Inflammatory macrophage (primary cell): ENCODE measurements at places on chromosomes 7 and 10.

DNA sequence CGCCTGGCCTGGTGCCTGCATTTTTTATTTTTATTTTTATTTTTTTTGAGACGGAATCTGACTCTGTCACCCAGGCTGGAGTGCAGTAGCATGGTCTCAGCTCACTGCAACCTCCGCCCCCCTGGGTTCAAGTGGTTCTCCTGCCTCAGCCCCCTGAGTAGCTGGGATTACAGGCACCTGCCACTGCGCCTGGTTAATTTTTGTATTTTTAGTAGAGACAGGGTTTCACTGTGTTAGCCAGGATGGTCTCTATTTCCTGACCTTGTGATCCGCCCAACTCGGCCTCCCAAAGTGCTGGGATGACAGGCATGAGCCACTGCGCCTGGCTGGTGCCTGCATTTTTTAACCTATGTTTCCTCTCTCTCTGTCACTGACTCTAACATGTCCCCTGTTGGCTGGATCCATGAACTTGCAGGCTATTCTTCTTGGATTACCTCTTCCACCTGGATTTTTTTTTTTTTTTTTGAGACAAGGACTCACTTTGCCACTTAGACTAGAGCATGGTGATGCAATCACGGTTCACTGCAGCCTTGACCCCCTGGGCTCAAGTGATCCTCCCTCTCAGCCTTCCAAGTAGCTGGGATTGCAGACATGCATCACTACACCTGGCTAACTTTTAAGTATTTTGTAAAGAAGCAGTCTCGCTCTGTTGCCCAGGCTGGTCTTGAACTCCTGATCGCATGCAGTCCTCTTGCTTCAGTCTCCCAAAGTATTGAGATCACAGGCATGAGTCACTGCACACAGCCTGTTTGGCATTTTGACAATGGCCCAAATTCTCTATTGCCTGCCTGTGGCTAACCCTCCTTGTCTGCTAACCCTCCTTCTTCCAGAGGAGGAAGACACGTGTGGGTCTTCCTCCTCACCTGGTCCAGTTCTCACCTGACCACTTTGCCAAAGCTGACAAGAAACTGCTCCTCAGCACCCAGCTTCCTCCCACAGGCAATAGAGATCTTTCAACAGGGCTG, 23.0 kb upstream of the PRPF18 start:
- DNase-seq = no peak

DNA sequence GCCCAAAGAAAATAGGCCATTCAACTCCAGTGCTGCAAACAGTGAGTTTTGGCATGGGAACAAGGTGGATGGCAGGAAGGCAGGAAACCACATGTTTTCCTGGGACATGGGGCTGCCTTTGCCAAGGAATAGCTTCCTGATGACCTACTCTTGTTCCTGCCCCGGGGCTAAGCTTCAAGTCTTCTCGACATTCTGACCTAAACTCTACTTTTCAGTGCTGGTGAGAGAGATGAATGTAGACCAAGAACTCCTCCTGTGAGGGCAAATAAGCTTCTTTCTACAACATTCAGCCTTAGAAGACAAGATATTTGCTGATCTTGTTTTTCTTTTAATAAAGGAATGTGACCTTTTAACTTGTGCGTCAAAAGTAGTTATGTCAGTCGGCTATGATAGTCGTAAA, 199.0 kb downstream of the GPR37 start:
- no peak for DNase-seq

DNA sequence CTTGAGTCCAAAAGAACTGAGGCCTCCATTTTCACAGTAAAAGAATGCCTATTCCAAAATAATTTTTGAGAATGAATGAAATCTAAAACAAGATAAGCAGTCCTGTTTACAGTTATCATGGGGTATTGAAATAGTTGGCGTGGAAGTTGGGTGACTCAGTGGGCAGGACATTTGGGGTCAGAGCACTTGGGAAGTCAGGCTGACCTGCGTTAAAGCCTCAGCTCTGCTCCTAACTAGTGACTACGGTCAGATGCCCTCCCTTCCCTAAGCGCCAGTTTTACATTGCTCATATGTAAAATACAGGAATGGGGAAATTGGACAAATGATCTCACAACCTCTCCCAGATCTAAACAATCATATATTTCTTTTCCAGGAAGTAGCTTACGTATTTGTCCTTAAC, 2.3 kb upstream of the PAPSS2 start:
- DNase-seq = peak; percentile 86

DNA sequence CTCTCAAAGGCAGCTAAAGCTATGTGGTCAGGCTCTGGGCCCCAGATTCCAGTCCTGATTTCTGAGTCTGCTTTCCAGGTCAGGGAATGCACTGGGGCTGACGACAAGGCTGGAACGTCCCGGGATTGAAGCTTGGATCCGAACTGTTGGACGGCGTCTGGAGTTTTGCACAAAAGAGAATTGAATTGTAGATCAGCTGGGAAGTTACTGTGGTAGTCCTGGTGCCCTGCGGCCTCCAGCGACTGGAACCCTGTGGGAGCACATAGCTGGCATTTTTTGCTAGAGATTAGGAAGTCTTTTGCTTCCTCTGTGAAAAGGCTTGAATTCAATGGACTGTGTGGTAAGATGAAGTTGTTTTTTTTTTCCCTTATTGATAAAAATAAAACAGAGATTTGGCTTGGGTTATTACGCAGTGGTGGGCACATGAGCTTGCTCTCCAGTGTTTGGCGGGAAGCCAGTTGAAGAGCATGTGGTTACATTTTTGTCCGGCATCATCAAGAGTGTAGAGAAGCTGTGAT, at the start of gene HK1:
TSS of gene HK1 (plus strand) at position 51 of the 518 bp plus-strand sequence.
- DNase-seq = peak; percentile 10

DNA sequence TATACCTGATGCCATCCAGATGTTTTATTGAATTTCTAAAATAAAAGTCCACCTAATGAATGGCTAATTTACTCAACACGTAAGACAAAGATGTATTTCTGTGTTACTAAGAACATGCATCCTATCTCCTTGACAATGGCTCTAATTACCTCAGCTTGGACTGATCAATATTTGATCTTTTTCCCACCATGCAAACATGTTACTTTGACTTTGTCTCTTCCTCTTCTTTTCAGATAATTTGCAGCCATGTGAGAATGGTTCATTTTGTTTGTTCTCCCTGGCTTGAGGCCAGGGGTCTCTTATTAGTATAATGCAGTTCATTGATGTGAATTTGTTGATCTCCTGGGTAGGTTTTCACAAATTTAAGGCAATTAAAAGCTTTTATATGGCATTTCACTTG, 302.1 kb downstream of the ADK start:
- DNase-seq = no peak

- peak; percentile 22 for DNase-seq
Measured at GRCh38 chr7:37376386-37376785, 72.3 kb downstream of the ELMO1 start.
